ENCODE measurements at places on chromosomes 2 and 18.

DNA sequence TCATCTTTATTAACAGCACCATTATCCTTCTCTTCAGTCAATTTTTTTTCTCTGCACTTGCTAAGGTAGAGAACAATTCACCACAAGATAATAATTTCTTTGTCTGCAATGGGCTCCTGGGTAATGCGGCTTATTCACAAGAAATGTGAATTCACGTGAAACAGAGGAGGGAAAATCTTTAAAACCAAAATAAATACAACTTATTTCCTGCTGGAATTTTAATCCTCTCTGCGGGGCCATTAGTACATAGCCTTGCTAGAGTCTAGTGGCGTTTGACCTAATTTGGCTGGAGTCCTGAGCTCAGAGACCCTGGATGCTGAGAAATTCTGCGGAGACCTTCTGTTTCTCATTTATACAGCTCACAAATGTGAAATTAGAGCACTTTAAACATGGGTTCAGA is 319.3 kb upstream of the MMADHC start:
- DNase-seq = no peak

- DNase-seq = peak; percentile 62
These were observed 207.9 kb downstream of the ARL4C start for GRCh38 chr2:234288974-234289455.

GRCh38 chr2:43846140-43846793 is 7.5 kb downstream of the ABCG8 start:
- no peak for DNase-seq

- no peak for DNase-seq
These were observed 16.0 kb upstream of the ASXL2 start for GRCh38 chr2:25894135-25894830.

GRCh38 chr2:47389692-47390091 is 13.3 kb upstream of the MSH2 start:
- no peak for DNase-seq

DNA sequence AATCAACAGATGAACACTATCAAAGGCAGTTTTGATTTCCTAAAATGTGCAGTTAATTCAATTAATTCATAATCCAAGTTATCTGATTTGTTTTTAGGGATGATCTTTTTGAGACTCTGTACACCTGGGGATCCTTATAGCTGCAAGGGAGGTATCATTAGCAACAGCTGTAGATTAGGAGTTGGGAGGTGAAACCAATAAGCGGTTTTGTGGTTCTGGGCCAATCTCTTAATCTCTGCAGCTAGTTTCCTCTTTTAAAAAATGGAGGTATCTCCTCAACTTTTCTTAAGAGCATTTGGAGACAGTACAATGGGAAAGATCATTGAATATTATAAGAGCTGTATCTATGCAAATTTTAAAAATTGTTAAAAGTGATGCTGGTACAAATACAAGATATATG is 126.0 kb downstream of the MC4R start:
- DNase-seq = no peak

DNA sequence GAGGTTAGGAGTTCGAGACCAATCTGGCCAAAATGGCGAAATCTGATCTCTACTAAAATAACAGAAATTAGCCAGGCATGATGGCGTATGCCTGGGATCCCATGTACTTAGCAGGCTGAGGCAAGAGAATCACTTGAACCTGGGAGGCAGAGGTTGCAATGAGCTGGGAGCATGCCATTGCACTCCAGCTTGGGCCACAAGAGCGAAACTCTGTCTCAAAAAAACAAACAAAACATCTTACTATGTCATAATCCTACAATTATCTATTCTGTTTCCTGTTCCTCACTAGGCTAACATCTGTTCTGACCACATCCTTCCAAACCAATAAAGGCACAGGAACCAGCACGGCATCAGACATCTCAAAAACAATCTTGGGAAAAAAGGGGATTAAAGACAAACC is 361.8 kb upstream of the UBE2E3 start:
- DNase-seq = no peak

DNA sequence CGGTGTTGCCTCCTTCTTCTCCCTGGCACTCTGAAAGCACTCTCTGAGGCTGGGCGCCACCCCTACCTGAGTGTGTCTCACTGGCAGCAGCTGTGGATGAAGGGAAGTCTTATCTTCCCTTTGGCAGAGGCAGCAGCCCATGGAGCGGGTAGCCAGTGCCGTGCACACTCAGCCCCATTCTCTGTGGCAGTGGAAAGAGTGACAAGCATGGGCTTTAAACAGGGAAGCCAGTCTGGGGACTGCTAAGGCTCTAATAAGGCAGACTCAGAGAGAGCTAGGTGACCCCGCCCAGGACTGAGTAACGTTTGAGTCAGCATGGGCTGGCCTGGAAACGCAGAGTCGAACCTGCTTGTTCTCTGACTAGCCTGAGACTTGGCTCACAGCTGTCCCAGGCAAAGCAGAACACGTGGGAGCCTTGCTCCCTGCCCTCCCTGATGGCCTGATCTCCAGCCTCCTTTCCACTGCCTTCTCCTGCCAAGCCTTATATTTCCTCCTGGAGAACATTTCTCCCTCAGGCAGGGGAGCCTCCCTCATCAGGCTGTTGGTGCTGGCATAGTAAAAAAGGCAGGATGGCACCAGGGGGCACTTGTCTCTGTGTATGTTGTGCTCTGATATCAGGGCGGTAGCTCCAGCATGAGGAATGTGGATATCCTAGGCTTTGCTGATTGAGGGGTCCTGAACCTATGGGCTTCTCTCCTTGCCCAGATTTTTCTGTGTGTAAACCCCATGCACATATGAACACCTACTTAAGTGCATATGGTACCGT is 93.9 kb upstream of the LGALSL start:
- no peak for DNase-seq

DNA sequence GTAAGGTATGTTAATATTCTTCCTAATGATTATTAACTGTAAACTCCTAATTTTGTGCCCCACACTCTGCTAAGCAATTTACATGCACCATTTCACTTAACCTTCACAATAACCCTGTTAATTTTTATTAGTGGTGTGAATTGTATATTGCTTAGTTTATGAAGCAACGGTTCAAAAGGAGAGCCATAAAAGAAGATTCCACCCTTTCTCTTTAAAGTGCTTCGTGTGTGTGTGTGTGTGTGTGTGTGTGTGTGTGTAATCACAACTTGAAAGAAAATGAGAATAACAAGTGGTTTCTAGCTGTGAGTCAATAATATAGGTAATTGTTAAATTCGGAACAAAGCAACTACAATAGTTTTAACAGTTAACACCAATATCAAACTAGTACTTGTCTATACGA is 60.6 kb downstream of the CCNT2 start:
- no peak for DNase-seq

GRCh38 chr18:23894661-23895175 is 119.8 kb upstream of the TTC39C start:
- DNase-seq = no peak

- no peak for DNase-seq
These were observed 22.1 kb upstream of the DOCK10 start for GRCh38 chr2:225064362-225064761.

DNA sequence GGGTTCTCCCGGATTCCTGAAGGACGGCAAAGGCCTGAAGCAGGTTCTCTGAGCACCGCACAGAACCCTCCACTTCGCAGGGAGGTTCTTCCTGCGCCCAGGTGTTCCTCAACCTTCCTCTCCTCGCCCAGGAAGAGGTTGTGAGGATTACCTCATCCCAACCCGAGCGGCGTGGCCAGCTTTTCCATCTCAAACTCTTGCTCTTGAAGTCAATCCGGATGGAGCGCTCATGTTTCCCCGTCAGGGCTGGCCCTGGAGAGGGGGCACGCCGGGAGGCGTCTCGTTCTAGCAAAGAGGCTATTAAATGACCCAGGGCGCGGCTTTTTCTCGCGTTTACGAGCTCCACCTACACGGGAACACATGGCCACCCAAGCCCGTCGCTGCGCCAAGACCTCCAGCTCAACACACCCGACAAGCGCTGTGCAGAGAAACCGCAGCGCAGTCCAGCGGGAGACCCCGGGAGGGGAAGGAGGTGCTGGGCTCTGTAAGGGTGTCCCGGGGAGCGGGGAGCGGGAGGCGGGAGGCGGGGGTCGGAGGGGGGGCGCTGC is 540 bp upstream of the RAB10 start:
- no peak for DNase-seq

GRCh38 chr2:240454106-240454901 is 18.8 kb downstream of the GPC1 start:
- no peak for DNase-seq

DNA sequence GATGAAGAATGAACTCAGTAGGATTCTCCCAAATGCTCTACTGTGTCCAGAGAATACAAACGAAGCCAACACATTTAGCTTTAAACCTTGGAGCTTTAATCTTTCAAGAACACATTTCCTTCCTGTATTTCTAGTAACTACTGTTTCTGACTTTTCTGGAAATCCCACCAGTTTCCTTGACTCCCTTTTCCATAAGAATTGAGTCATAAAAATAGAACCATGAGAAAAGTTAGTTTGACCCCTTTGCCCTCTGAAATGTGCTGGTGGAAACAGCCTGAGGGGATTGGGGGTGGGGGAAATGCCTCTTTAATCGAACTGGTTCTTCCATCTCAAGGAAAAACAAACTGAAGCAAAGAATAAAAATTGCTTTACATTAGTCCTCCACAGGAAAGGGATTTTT is 123.9 kb downstream of the TMEM17 start:
- no peak for DNase-seq

DNA sequence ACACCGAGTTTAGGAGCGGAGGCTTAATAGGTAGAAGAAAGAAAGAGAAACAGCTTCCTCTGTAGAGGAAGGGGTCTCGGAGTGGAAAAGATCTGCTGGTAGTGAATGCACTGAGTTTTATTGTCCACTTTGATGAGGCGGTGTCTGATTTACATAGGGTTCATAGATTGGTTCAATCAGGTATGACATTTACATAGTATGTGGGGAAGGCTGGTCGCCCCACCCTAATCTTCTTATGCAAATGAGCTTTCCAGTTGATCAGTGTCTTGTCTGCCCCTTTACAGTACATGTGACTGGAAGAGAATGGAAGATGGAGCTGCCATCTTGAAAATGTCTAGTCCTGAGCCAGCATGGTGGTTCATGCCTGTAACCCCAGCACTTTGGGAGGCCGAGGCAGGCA is 19.9 kb upstream of the CNOT11 start:
- DNase-seq = no peak

DNA sequence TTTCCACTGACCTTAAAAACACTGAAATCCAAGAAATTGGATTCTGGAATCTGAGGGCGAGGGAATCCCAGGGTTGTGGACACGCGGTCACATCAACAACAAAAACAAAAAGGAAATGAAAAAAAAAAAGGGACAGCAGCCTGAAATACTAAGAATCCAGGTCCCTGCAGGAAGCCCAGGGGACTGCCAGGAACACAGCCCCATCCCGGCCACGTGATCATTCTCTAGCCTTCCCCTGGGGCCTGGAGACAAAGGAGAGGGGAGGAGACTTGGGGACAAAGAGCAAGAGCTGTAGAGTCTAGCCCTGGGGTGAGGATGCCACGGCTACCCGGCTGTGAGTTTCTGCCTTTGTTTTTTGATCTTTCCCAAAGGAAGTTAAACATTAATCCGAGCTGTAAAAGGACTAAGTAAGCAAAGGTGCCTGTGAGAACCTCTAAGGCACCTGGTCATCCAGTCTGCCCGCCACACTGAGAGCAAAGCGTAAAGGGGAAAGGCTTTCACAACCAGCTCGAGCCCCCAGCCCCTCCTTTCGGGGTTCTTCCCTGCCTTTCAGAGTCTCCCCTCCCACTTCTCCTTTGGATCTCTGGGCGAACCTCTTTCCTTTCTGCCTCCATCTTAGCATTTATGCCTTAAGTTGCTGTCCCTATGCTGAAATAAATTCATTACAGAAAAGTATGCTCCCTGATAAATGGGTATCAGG is 57.9 kb upstream of the MSH2 start:
- no peak for DNase-seq

DNA sequence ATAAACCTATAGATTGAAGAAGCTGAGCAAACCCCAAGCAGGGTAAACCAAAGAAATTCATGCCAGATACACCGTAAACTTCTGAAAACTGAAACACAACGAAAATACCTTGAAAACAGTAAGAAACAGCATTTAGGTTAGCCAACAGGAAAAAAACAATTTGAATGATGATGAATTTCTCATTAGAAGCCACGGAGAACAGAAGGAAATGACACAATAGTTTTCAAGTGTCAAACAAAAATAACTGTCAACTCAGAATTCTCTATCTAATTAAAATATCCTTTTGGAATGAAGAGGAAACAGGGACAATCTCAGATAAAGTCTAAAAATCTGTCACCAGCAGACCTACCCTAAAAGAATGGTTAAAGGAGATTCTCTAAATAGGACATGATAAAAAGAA is 37.3 kb upstream of the MALL start:
- no peak for DNase-seq

- DNase-seq = no peak
These were observed 760.3 kb upstream of the SOX11 start for GRCh38 chr2:4931721-4932365.

DNA sequence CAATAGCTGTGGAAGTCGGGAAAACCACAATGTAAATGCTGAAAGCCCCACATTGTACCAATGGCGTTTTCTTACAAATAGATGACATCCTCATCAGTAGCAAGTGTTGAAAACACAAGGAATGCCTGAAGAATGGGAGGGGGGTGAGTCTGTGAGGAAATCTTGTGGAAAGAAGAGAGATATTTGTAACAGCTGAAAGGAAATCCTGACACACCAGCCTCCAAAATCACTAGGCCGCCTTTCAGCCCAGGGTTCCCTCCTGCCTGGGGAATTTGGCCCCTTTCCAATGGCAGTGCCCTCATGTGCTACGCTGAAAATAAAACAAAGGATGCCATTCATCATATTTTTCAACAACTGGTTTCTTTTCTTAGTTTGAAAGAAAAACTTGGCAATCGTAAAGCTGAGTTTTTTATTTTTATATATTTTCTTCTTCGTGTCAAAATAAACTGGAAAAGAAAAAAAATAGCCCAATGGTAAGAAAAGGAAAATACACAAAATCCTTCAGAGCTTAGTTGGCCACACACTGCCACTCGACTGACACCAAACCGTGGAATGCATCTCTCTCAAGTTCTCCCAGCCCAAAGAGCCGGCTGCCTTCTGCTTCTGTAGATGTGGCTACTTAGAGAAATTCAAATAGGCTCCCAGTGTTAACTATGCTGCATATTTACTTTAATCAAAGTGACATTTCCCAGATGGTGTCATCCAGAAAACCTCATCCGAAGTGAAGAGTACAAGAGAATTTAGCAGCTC is 52.0 kb downstream of the FTCDNL1 start:
- no peak for DNase-seq

Data from activated CD4-positive, alpha-beta T cell treated with anti-CD3 and anti-CD28 coated beads for 1 hour (primary cell).